Neural crest cell (in vitro differentiated cells): ENCODE measurements at places on chromosomes 1 and 21.

DNA sequence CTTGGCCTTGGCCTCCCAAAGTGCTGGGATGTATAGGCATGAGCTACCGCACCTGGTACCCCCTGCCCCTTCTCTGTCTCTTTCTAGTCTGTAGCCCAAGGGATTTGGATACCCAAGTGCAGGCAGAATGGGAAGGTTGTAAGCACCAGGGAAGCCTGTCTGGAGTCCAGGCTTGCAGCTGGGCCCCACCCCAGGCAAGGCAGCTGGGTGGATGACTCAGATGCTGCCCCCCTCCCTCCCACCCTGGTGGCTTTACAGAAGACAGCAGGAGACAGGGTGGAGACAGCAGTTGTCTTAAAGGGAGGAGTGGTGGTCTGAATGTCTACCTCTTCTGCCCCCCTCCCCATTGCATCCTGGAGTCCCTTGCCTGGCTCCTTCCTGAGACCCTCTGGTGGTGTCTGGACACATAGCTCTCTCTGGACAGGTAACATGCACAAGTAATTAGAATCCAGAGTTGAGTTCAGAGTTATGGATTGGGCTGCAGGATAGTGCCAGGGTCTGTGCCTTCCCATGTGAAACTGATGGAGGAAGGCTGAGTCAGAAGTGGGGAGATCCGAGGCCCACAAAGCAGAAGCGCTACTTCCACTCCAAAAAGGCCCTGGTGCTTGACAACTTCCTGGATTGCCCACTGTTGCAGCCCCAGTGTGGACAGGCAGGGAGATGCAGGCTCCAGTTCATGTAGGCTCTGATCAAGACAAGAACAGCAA lies 5.1 kb downstream of the LMNA start:
- DNase-seq: no peak

- DNase-seq: no peak
Measured at GRCh38 chr1:208180421-208180820, 63.8 kb downstream of the PLXNA2 start.

GRCh38 chr1:222413436-222413835 lies 134.5 kb downstream of the HHIPL2 start:
- no peak for DNase-seq

- DNase-seq: no peak
Measured at GRCh38 chr1:151311011-151311410, 16.2 kb downstream of the PI4KB start.

GRCh38 chr21:36708286-36709029 lies 9.5 kb downstream of the SIM2 start:
- no peak for DNase-seq

- DNase-seq: no peak
Measured at GRCh38 chr1:109650609-109651008, 5.3 kb upstream of the GSTM4 start.

GRCh38 chr1:156638189-156638985 lies 3.5 kb upstream of the BCAN start:
- no peak for DNase-seq

DNA sequence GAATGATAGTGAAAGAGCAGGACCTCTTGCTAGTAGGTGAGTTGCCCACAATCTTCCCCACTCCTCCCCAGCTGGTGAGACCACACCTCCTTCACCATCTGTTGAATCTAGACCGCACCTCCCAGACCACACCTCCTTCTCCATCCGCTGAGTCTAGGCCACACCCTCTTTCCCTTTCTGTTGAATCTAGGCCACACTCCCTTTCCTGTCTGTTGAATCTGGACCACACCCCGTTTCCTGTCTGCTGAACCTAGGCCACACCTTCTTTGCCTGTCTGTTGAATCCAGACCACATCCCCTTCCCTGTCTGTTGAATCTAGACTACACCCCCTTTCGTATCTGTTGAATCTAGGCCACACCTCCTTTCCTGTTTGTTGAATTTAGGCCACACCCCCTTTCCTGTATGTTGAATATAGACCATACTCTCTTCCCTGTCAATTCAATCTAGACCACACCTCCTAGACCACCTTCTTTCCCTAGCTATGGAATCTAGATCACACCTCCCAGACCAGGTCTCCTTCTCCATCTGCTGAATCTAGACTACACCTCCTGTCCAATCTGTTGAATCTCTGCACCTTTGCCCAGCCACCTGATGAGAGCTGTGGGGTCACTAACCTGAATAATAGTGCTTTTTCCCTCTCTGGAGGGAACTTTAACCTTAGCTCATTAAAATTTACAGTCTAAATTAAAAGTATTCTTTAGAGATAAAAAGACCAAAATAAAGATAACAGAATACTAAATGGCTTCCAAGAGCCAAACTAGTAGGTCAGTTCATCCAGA lies 116.3 kb downstream of the DAB1 start:
- DNase-seq: no peak

GRCh38 chr1:56509713-56510641 lies 69.4 kb downstream of the PLPP3 start:
- DNase-seq: no peak

- DNase-seq: no peak
Measured at GRCh38 chr1:85801520-85801919, 93.3 kb upstream of the ZNHIT6 start.

DNA sequence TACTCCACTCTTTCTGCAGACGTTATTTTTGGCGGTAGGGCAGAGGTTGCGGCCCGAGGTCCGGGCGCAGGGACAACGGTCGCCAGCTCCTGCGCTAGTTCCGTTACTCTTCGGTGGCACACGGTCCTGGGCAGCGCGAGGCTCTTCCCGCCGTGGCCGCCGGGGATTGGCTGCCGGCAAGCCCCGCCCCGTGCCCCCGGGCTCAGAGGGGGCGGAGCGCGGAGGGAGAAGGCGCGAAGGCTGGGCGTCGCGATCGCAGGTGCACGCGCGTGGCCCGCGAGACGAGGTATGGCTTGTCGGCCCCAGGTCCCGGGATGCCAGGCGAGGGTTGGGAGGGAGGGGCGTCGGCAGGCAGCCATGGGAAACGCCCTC lies 518 bp upstream of the SHE start:
- DNase-seq: no peak

DNA sequence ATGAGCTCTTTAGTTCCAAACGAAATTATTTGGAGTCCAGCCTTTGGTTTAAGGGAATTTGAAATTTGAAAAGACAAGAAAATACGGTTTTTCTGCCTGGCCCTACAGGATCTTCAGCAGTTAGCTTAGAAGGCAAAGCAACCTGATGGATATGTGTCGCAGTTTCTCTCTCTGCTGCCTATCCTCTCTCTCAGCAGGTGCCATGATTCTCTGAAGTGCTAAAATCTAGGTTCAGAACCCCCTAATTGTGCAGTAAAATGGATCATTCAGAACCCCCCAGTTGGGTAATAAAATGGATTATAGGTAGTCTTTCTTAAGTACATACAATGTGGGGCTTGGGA lies 446 bp upstream of the DEPDC1 start:
- DNase-seq: no peak

GRCh38 chr1:117232531-117232930 lies 21.8 kb upstream of the VTCN1 start:
- DNase-seq: no peak

- DNase-seq: no peak
Measured at GRCh38 chr1:110119843-110120242, 7.6 kb downstream of the UBL4B start.

GRCh38 chr1:51636191-51636590 lies 19.3 kb downstream of the OSBPL9 start:
- DNase-seq: no peak

GRCh38 chr21:36354918-36355680 lies 30.1 kb upstream of the CHAF1B start:
- DNase-seq: no peak

DNA sequence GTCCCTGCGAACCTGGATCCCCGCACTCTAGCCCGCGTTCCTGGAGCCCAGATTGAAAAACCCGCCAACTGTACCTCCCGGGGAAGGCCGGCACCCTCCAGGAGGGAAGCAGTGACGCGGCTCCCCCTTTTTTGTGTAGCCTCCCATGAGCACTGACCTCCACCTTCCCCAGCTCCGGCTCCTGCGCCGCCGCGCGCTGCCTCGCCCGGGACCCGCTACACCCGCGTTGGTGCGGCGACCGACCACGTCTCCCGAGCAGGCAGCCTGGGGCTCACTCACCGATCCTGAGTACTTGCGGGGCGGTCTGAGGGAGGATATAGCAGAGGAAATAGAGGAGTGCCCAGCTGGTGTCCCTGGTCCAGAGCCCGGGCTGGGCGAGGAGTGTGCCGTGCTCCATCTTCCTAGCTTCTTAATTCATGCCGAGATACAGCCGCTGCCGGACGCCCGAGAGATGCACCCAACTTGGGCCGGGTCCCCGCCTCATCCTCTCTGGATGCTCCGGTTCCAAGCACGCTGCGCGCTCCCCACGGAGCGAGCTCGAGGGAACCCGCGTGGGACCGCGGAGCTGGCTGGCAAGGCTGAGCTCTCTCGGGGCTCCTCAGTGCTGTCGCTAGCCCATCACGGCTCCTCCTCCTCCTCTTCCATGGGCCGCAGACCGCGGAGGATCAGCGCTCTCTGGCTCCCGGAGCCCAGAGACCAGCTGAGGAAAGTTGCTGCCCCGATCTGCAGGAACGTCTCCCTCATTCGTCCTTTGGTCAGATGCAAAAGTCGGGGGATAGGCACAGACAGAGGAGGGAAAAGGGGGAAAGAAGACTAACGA lies 482 bp downstream of the GRIK1 start:
- peak; percentile 32 for DNase-seq

DNA sequence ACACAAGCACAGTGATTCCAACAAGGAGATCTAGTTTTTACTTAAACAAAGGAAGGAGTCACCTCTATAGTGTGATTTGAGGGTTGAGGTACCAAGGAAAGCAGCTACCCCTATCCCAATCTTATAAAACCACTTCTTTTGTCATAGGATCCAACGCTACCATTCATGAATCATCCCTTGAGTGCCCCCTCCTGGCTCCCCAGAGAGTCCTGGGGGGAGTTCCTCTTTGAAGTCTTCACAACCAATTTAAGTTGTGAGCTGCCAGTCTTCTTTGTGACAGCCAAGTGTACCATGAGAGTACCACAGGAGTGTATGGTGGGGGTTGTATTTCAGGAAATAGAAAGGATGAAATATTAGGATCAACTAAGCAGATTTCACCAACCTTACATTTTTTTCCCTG lies 39.1 kb upstream of the NHLH2 start:
- no peak for DNase-seq

DNA sequence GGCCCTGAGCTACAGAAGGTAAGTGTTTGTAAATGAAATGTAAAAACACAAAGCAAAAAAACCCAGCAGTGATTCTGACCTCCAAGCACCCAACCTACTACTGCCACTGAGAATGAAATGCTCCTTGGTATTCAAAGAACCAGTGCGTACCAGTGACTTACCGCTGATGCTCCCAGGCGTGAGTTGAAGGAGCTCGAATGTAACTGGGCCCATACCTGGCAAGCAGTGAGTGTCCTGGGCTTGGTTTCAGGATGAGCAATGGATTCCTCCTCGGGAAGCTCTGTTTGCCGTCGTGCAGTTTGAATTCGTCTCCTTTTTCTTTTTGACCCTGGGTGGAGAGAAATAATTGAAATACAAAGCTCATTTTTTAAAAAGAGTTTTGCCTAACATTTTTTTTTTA lies 121.9 kb downstream of the ATG4C start:
- no peak for DNase-seq

DNA sequence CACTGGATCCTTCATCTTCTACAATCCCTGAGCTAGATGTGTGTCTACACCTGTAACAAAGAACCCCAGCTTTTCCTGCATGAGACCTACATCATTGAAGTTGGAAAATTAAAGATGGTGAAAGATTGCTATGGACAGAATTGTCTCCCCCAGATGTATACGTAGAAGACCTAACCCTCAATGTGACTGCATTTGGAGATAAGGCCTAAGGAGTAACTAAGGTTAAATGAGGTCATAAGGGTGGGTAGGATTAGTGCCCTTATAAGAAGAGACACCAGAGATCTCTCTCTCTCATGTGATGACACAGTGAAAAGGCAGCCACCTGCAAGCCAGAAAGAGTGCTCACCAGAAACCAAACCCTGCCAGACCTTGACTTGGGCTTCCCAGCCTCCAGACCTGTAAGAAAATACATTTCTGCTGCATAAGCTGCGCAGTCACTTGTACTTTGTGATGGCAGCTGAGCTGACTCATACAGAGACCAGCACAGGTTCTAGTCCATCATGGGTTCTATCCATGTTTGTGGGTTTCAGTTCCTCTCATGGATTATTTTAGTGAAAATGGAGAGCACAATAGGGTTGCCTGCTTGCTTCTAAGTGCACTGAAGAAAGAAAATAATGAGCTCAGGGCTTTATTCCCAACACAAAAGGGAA lies 180.8 kb downstream of the TPR start:
- DNase-seq: no peak

GRCh38 chr1:214165850-214166374 lies 115.0 kb upstream of the SMYD2 start:
- no peak for DNase-seq

DNA sequence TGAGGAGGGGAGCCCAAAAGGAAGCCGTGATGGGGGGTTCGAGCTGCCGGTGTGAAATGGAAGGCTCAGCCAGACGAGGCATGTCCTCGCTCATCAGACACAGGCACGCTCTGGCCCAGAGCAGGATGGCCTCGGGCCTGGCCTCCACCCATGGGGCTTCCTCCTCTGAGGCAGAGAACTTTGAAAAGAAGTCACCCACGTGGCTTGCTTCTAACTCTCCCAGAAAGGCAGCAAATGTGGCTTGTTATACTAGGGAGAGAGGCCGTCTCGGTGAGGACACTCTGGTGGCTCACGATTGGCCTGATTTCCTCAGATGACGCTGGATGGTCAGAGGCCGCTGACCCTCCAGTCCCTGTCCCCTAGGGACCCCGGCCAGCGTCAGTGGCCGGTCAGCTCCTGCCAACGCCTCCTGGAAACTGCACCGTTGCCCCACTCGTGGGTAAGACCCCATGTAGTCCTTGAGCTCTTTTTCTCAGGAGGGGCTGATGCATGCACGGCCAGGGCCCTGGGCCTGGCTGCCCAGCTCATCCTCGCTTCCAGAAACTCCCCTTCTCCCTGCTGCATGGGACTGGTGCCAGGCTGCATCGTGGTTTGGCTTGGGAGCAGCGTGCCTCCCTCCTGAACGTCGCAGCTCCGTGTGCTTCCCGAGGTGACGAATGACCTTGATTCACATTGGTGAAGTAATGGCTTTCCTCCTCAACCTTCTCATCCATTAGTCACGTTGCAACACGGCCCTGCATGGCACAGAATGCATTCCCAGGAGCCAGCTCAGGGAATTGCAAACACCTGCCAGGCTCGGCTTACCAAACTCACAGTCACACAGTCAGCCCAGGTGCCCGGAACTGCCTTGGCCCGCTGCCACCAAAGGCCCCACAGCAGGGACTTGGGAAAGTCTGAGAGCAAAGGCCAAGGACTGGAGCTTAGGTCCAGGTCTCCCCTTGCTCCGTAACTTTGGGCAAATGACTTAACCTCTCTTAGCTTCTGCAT lies 58.8 kb downstream of the TOMM20 start:
- no peak for DNase-seq

- DNase-seq: no peak
Measured at GRCh38 chr1:60035921-60036320, 37.6 kb downstream of the C1orf87 start.

DNA sequence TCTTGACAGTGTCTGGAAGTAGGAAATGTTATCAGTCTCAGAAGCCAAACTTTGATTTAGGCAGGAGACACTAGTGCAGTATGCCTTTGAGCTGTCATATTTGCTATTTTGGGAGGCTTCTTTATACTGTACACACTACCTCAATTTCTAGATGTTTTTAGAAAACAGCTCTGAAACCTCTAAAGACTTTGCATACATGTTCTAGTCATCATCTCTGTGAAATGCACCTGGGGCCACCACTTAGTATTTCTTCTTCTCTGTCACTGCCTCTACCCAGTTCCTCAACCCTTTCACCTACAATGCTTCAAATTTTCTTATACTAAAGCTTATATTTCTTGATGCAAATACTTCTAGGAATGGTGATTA lies 29.1 kb upstream of the PLA2G4A start:
- no peak for DNase-seq

- no peak for DNase-seq
Measured at GRCh38 chr21:46229133-46229922, 754 bp upstream of the LSS start.

- DNase-seq: no peak
Measured at GRCh38 chr1:32967888-32968568, 3.4 kb upstream of the RNF19B start.
